ENCODE measurements at places on chromosomes 11 and 22.
A peak's percentile ranks its signal among the peaks of the same experiment; 100 is the strongest.

GRCh38 chr22:31952472-31952871 lies 8.1 kb downstream of the YWHAH start:
- DNase-seq = peak; percentile 86

DNA sequence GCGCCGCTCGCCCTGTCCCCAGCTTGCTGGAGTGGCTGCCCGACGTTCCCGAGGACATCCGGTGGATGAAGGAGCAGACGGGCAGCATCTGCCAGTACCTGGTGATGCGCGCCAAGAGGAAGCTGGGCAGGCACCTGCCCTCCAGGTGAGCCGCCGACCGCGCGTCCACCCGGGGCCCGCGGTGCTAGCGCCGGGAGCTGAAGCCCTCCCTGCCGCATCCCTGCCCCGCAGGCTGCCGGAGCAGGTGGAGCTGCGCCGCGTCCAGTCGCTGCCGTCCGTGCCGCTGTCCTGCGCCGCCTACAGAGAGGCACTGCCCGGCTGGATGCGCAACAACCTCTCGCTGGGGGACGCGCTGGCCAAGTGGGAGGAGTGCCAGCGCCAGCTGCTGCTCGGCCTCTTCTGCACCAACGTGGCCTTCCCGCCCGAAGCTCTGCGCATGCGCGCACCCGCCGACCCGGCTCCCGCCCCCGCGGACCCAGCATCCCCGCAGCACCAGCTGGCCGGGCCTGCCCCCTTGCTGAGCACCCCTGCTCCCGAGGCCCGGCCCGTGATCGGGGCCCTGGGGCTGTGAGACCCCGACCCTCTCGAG lies 3.3 kb upstream of the CRACR2B start:
- DNase-seq = no peak

DNA sequence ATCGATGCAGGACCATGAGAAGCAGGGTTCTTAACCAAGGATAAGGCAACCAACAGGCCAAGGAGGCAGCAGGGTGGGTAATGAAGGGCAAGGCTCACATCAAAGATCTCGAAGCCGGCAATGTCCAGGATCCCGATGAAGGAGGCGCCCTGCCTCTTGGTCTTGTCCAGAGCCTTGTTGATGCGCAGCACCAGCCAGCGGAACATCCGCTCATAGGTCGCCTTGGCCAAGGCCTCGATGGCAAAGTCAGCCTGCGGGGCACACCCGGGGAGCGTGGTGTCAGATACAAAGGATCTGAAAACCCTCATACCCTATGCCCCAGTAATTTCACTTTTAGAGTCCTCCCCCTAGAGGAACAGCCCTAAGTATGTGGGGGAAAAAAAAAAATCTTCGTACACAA lies 63.5 kb downstream of the APOL1 start:
- DNase-seq = no peak

DNA sequence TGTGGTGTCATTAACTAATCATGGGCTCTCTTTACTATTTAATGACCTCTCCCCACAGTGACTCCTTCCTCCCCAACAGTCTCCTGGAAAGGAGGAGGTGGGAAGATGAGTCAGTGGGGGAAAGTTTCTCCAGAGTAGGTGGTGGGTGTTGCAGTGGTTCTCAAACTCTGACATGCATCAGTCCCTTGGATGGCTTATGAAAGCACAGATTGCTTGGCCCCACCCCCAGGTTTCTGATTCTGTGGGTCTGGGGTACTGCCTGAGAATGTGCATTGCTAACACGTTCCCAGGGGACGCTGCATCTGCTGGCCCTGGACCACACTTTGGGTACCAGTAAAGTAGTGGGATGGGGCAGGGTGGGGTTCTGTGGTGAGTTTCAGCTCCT lies 9.8 kb downstream of the CD82 start:
- peak; percentile 61 for DNase-seq

- DNase-seq = no peak
Measured at GRCh38 chr11:122871302-122871701, 11.3 kb upstream of the JHY start.

DNA sequence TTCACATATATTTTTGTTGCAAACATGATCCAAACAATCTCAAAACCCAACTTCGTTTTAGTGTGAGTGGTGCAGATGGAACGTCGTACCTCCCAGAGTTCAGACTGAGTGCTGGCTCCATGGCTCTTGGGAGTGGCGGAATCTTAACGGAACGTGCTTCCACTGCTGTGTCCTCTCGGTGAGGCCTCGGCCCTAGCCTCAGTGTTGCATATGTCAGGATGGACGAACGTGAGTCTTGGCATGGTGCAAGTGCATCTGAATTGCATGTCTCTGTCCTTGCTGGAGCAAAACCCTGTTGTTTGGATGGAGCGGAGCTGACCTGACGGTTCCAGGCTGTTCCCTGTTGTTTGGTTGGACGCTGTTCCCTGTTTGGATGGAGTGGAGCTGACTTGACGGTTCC lies 306.8 kb downstream of the TBC1D22A start:
- no peak for DNase-seq

- DNase-seq = peak; percentile 97
Measured at GRCh38 chr22:32050678-32051515, 7.8 kb downstream of the SLC5A1 start.

DNA sequence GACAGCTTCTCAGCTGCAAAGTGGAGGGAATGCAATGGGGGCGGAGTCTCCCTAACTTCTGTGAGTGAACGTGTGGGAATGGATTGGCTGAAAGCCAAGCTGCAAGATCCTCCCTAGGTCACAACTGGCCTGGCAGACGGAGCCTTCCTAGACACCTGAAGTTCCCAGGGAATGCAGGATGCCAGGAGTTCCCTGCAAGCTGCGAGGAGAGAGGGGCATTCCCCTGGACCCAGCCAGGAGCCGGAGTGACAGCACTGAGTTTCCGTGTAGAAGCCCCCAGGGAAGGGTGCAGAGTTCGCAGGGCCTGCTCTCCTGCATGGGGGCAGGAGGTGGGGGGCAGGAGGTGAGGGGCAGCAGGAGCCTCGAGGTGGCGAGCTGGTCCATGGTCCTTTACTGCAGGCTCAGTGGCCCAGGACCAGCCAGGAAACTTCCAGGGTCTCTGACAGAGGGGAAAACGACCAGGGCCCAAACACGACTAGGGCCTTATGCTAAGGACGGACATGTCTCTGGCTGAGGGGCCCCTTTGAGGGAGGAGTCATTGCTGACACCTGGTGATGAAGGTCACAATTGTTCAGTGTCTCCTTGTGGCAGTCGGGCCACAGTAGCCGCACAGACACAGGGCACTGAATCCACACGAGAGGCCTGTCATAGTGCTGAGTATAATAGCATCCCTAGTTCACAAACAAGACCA lies 141.4 kb downstream of the FBXO7 start:
- peak; percentile 31 for DNase-seq

DNA sequence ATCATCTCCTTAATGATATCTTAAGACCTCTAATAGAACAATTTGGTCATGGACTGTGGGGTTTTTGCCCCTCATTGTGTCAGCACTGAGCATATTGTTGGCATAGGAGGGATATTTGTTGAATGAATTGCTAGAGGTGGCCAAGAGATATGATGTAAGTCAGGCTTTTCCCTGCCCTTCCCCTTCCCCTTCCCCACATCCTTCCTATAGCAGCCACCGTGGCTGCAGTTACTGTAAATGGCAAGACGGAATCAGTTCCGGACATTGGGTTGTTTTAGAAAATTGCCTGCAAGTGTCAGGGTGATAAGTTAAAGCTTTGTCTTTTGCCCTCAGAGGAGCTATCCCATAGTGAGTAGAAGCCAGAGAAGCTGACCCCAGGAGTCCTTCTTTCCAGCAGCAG lies 23.0 kb downstream of the LIMK2 start:
- no peak for DNase-seq
